ENCODE measurements at places on chromosomes 12 and 14.
A peak's percentile ranks its signal among the peaks of the same experiment; 100 is the strongest.

DNA sequence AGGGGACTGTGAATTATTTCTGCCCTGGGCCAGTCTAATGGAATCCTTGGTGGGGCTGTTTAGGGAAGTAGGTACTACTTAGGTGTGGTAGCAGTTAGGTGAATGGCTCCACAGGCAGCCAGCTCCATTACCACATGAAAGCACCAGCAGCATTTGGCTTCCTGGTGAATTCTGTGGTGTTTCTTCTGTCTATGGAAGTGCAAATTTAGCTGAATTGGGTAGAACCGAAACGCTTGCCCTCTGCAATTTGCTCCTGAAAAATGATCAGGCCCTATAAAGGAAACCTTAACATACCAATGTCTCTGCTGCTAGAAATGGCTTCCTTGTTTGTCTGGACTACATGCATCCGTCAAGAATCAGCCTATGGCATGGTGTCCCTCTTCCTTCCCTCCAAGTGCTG lies 16.4 kb downstream of the FLRT2 start:
- no peak for DNase-seq

- DNase-seq: no peak
These were observed 2.3 kb downstream of the LARP4 start for GRCh38 chr12:50403001-50403440.

DNA sequence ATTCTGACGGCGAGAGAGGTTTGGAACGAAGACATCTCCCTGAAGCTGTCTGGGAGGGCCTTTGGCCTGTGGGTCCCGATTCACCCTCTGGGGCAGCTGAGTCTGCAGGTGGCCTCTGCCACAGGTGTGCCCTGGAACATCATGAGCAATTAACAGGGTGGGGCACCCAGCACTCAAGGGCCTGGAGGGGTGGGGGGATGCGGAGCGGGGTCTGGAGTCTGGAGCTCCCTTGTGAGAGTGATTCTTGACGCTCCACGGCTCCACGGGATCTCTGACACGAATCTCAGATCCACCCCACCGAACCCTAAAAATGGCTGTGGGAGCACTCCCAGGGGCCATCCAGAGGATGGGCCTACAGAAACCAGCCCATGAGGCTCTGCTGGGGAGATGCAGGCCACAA lies 8.3 kb downstream of the ITPK1 start:
- no peak for DNase-seq

GRCh38 chr14:65291531-65291930 lies 121.0 kb upstream of the FUT8 start:
- DNase-seq: no peak

GRCh38 chr12:65899241-65899640 lies 75.0 kb downstream of the HMGA2 start:
- no peak for DNase-seq

- no peak for DNase-seq
These were observed 8.2 kb downstream of the HIF1A start for GRCh38 chr14:61703342-61704129.

DNA sequence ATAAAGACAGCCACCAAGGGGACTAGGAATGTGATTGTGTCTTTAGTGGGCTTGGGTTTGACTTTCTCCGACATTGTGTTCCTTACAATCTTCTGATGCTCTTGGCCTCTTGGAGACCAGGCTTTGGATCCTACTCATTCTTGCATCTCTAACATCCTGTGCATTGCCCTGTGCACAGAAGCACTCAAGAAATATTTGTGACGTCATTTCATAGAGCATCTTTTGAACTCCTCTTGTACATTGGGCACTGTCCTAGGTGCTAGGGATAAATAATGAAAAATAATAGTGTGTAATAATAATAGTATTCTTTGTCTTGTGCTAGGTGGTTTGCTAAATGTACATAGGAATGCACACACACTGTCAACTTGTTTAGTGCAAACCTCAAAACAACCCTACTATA lies 108.8 kb upstream of the LHX5 start:
- DNase-seq: no peak

GRCh38 chr12:28446031-28446430 lies 255.8 kb downstream of the CCDC91 start:
- no peak for DNase-seq

GRCh38 chr14:42523666-42524065 lies 917.0 kb downstream of the LRFN5 start:
- DNase-seq: no peak

- DNase-seq: no peak
These were observed 13.9 kb upstream of the STAB2 start for GRCh38 chr12:103573185-103573584.

DNA sequence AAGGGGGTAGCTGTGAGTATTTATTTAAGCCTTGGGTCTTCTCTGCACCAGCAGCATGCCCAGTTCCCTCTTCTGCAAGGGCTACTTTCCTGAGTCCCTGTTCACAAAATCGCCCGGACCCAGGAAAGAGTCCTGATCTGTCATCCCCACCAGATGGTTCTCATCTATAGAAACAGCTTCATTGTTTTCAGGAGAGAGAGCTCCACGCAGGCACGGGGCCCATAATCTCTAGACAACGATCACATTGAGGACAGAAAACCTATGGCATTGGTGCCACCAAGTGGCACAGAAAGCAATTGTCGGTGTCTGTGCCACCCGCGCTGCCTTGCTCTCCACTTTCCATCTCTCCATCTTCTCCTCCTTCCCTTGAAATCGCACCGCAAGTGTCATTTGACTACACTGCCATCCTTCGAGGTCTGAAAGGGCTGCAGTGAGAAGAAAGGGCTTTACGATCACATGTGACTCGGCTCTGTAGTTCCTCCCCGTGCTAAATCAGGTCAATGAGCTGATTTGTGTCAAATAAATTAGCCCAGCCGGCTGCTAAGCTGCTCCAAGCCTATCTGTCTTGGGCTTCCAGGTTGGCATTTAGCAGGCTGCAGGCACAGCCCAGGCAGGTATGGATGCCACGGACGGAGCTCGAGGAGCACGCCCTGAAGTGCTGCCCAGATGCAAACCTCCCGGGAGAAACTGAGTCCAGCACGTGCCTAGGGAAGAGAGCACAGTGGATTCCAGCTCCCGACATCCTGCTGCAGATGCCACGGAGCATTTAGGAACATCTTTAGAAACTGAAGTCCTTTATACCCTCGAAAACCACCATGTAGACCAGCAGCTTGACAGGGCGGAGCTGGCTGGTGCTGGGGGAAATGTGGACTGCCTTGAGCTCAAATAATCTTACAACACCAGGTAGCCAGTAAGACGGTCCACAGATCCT lies 28.8 kb downstream of the SPRING1 start:
- DNase-seq: peak; percentile 52

- DNase-seq: no peak
These were observed 2.9 kb upstream of the SBNO1 start for GRCh38 chr12:123367511-123367910.

GRCh38 chr12:52091869-52092268 lies 12.4 kb downstream of the SMIM41 start:
- no peak for DNase-seq

DNA sequence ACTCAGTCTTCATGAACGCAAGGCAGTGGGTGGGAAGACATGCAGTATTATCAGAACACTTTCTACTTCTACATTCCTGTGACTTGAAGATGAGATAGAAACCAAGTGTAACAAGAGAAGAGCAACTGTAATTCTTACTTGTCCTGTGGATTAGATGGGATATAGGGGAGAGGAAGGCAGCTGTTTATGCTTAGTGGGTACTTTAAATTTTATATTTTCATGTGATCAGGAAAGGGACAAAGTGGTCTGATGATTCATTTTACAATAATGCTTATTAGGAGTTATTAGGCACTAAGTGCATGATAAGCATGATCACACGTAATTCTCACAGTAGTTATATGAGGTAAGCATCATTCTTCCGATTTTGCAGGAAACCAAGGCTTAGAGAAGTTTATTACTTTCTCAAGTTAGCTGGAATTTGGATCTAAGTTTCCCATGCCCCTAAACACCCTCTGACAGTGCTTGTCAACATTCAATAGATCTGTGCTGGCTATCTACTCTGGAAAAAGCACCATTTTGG lies 52.7 kb downstream of the PTGER2 start:
- DNase-seq: no peak

- DNase-seq: no peak
These were observed 335.5 kb upstream of the SFSWAP start for GRCh38 chr12:131375261-131375971.

- DNase-seq: no peak
These were observed 79.8 kb upstream of the DIO2 start for GRCh38 chr14:80291101-80291500.

- peak; percentile 21 for DNase-seq
These were observed 14.5 kb upstream of the CERS5 start for GRCh38 chr12:50181691-50182090.

DNA sequence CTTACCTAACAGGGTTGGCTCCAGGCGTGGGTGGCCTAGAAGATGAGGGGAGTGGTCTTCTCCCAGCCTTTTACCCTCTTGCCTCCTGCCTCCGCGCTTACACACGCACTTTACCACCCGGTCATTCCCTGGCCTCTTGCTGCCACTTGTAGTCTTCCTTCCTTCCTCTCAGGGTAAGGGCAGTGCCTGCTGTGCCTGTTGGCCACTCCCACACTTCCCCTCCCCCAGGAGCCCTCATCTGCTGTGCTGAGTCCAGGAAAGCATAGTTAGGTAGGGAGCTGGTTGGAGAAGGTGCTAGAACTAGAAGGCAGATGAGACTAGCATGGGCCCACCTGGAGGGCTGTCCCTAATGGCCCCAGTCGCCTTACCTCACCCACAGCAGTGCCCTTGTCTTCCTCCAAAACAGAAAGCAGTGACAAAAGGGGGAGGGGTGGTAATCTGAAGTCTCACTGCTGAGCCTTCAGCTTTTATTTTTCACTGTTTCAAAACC lies 54.3 kb upstream of the SRSF5 start:
- DNase-seq: no peak

DNA sequence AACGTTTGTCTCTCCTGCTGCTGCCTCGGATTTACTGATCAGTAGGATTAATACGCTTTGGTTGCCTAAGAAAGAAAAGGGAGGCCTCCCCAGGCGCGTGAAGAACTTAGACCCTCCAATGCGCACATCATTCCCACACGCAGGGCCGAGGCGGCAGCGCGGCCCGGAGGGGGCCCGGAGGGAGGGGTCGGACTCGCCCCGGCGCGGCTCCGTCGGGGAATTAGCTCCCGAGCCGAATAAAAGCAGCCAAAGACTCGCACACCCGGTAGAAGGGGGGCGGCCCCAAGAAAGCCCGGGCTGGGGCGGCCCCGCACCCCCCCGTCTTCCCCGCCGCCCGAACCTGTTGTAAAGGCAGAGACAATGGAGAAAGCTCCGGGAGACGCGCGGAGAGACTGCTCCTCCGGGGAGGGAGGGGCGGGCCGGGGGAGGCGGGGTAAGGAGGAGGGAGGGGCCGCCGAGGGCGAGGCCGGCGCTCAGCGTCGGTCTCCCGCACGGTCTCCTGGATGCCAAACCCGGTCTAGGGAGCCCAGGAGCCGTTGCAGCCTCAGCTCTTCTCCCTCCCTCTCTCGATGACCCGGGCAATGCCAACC lies at the start of gene NELL2:
NELL2 (minus strand) TSS at position 362 of the 590 bp plus-strand sequence. CDS start 446 bp downstream, outside the sequence.
- peak; percentile 48 for DNase-seq

DNA sequence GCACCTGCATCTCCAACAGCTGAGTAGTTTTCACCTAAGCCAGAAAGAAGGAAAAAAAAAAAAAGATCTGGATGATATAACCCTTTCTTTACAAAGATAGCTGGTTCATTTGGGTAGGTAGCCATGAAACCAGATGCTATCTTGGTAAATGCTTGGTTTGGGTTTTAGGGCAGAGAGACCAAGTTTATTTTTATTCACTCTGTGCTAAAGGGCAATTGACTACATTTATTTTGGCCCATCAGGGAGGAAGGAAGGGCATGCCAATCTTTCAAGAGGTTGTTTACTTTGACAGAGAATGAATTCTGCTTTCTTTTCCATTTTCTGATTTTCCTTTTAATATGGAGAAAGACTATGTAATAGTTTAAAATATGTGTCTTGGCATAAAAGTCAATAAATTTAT lies 91.0 kb downstream of the NTN4 start:
- DNase-seq: no peak

- DNase-seq: no peak
These were observed 62.4 kb downstream of the PLEKHG3 start for GRCh38 chr14:64766430-64767151.

GRCh38 chr12:105676694-105677093 lies 346.2 kb downstream of the C12orf75 start:
- DNase-seq: no peak

GRCh38 chr12:122064780-122065588 lies 13.6 kb upstream of the MLXIP start:
- no peak for DNase-seq

- DNase-seq: no peak
These were observed 184.1 kb downstream of the FLRT2 start for GRCh38 chr14:85714069-85714468.

DNA sequence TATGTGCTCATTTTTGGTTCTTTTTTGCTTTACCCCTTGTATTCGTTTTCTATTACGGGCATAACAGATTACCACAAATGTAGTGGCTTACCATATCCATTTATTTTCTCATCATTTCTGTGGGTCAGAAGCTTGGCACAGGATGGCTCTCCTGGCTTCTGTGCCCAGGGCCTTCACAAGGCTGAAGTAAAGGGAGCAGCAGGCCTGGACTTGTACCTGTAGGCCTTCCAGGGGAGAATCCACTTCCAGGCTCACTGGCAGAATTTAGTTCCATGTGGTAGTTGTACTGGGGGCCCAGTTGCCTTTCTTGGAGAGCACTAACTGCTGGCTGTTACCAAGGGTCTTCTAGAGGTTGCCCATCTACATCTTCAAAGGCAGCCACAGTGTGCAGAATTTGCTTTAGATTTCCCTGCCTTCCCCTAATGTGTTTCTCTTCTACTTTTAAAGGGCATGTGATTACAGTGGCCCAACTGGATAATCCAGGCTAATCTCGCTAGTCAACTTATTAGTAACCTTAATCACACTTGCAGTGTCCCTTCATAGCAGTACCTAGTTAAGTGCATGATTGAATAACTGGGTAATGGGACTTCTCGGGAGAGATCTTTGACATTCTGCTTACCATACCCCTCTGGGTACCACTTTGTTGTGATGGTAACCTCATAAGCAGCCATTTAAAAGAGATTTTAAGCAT lies 67.0 kb downstream of the CRADD start:
- no peak for DNase-seq

- DNase-seq: no peak
These were observed 65.0 kb upstream of the AMN start for GRCh38 chr14:102857444-102857843.

- no peak for DNase-seq
These were observed 6.0 kb downstream of the STYX start for GRCh38 chr14:52735921-52736489.

DNA sequence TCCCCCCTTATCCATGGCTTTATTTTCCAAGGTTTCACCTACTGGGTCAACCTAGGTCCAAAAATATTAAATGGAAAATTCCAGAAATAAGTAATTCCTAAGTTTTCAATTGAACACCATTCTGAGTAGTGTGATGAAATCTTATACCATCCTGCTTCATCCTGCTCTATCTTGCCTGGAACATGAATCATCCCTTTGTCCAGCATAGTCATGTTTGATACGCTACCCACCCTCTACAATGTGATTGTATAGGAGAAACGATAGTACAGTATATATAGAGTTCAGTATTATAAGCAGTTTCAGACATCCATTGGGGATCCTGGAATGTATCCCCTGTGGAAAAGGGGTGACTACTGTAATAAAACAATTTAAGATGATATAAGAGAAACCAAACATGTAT lies 62.2 kb downstream of the IFNG start:
- no peak for DNase-seq
